Activated T-cell treated with anti-CD3 and anti-CD28 coated beads, Interleukin-2, amount 50 U/mL, for 48 hours (primary cell): ENCODE measurements at places on chromosomes 1 and 21.

DNA sequence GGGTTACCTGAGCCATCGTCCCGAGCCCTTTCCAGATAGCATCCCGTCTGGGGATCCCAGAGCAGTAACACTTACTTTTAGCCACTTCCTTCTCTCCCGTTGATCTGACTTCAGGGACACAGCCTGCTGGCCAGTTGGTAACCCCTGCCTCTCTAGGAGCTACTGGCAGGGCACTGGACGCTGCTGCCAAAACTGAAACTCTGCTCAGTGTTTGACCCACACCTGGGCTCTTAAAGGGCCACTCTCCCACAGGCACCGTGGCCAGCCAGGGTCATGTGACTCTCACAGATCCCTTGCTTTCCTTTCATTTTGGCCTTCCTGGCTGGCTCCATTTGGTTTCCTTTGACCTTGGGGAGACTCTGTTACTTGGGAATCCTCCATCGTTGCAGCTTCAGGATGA, at the start of gene PIGR:
Gene PIGR, minus strand, starts transcription at position 206 of the 400 bp plus-strand sequence. CDS start 5,935 bp downstream, outside the sequence.
- no peak for DNase-seq

GRCh38 chr1:32939655-32940371, 24.8 kb downstream of the RNF19B start:
- DNase-seq: peak; percentile 41

GRCh38 chr21:35084869-35085268, 35.8 kb upstream of the RUNX1 start:
- DNase-seq: no peak

DNA sequence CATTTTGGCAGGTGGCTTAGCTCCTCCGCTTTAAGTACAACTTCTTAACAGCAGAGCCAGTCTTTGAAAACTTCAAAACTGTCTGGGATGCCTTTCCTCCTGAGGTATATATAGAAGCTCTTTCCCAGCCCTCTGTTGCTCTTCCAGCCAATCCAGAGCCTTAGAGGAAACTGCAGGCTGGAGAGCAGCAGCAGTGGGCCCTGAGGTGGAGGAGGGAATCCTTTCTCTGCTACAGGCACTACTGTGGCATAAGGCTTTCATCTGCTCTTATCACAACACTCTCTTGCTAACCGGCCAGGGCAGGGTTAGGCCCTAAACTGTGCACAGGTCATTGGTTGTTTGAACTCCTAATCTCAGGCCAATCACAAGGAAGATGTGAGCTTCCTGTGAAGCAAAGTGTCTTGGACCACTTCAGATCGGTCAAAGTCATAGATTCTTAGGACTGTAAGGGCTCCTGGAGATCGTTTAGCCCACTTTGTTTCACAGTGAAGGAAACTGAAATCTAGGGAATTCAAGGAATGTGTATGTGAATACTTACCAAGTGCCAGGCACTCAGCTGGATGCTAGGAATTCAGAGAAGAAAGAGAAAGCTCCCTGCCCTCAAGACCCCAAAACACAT, at the start of gene RGS5:
Gene RGS5, minus strand, starts transcription at position 84 of the 619 bp plus-strand sequence. Its CDS starts 81 bp downstream, at position 3.
- no peak for DNase-seq

- DNase-seq: no peak
These were observed 58.1 kb upstream of the GCLM start for GRCh38 chr1:93967306-93967705.

- no peak for DNase-seq
These were observed 612.5 kb downstream of the MATN1 start for GRCh38 chr1:30110846-30111245.

DNA sequence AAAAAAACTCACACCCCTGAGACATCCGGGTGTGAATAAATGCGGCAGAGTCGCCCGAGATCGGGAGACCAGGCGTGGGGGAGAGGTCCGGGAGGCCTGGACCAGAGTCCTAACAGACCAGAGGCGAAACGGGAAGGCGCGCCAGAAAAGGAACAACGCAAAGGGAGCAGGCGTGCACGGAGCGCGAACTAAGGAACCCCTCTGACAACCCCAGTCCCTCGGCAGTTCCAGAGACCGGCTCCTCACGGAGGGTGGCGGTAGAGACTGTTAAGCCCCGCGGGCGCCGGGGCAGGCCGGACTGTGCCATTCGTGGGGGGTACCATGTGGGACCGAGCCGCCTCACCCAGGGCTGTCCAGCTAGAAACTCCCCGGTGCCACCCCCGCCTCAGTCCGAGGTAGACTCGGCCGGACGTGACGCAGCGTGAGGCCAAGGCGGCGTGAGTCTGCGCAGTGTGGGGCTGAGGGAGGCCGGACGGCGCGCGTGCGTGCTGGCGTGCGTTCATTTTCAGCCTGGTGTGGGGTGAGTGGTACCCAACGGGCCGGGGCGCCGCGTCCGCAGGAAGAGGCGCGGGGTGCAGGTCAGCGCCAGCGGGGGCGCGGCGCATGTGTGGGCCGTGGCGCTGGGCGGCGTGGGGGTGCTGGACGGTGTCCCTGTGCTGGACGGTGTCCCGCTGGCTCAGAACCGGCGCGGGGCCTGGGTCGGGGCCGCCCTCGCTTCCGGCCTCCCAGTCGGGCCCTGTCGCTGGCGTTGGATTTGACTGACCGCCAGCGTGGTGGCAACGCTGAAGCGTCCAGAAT, at the start of gene PARK7:
Gene PARK7, plus strand, starts transcription at position 496 of the 798 bp plus-strand sequence. CDS start 1,075 bp downstream, outside the sequence.
- peak; percentile 100 for DNase-seq

DNA sequence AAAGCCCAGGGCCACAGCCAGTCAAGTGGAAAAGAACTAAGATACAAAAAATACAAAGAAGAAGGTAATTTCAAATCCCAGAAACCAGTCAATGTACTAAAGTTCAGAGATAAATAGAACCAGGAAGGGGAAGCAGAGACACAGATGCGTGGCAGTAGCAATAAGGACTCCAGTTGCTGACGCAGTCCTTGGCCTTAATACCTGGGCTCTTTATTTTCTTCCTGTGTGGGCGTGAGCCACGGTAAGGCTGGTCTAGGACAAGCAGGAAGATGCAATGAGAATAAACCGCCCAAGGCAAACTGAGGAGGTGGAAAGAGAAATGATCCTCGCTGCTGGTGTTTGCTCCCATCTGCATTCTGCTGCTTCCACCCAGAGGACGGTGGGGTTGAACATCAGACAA, 65.6 kb upstream of the PLXNA2 start:
- no peak for DNase-seq

GRCh38 chr21:30408782-30409494, 13.1 kb downstream of the KRTAP13-1 start:
- DNase-seq: peak; percentile 18

- DNase-seq: no peak
These were observed 296.1 kb downstream of the PDE4B start for GRCh38 chr1:66088787-66089186.

DNA sequence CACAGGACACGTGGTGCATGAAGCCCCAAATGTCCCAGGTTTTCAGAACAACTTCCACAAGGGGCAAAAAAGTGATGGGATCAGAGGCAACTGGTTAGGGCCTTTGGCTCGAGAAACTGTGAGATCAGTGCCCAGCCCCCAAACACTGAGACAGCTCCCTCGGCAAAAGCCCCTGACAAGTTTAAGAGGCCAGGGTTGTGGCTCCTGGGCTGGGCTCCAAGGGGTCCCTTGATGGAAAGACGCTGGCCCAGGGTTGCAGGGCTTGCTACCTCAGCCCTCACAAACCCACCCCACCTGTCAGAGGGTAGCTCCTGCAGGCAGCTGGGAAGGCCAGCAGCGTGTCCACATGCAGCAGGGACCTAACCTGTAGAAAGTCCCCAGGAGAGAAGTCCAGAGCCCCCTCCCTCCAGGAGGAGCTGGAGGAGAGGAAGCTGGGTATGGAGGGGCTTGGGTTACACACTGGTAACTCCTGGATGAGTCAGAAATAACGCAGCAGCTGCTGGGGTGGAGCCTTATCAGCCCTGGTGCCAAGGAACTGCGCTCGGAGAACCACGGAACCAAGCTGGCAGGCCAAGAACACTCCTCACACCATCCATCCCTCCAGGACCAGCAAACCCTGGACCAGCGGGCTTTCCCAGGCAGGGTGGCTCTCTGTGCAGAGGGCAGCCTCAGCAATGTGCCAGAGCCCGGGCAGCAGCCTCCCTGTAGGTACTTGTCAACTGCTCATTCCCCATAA, 37.5 kb downstream of the CTNNBIP1 start:
- no peak for DNase-seq

GRCh38 chr1:97007840-97008604, 286.4 kb downstream of the PTBP2 start:
- no peak for DNase-seq

DNA sequence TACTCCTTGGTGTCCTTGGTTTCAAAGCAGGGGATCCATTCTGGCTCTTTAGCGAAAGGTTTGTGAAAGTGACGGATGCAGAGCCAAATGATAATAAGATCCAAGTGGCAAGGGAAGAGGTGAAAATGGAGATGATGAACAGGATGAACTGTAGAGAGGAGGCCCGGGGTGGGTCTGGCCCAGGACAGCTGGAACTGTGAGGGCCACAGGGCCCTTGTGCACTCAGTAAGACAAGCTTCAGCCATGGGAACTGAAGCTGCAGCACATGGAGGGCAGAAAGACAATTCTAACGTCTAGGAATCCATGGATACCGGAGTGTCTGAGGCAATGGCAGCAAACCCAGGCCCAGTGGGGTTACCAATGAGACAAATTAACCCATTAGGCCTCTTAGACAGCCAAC, 4.8 kb downstream of the KCNA2 start:
- no peak for DNase-seq

- no peak for DNase-seq
These were observed 65.4 kb upstream of the IFFO2 start for GRCh38 chr1:19021845-19022244.

- DNase-seq: no peak
These were observed 72.6 kb upstream of the SDC3 start for GRCh38 chr1:30981172-30981571.

- no peak for DNase-seq
These were observed 467.5 kb upstream of the CXADR start for GRCh38 chr21:17045214-17045853.

DNA sequence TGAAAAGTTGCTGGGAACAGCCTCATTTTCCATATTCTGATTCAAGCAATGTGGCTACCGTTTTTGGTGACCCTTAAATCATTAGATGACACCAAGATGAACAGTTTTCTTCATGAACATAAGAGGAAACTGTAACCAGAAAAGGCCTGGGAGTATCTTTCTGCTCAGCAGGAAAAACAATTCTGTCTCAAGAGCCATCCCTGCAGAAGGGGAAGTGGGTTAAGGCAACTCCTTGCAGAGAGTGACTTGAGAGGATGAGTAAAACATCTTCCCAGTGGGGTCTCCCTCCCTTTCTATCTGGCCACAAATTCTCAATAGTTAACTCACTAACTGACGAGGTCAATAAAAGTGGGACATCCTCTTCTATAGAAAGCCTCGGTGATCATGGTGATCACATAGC, 187.6 kb upstream of the NRIP1 start:
- DNase-seq: no peak

DNA sequence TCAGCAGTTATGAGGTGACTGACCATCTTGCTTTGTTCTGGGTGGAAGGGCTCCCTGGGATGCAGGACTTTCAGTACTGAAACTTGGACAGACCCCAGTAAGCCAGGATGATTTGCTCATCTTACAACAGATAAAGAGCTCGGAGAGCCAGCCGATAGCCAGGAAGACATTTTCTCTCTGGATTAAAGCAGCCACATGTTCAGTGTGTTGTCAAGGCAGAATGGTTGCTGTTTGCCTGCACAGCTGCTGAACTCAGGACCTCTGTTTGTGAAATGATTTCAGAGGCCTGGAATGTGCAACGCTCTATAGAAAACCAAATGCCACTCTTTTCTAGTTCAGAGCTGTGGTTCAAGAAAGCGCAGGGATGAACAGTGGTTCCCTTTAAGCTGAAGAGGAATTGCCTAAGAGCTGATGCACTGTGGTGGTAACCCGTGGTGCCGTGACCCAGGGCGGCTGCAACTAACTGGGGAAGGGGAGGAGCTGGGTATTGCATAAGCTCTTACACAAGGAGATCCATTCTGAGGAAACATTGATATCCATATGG, 40.7 kb downstream of the CASQ2 start:
- DNase-seq: no peak

- DNase-seq: no peak
These were observed 105.2 kb upstream of the ZNF648 start for GRCh38 chr1:182166750-182167149.

GRCh38 chr1:53729456-53730223, 9.3 kb downstream of the GLIS1 start:
- DNase-seq: no peak

GRCh38 chr1:45848097-45848496, 44.7 kb downstream of the MAST2 start:
- DNase-seq: no peak

- peak; percentile 78 for DNase-seq
These were observed 35.8 kb downstream of the PIK3CD start for GRCh38 chr1:9687120-9687873.
